Uterus (tissue), 4 donors: ENCODE measurements at places on chromosomes 12 and 14. TPM values are rescaled to one million over a fixed set of nuclear protein-coding genes. Genes with fewer than 3 reads are reported as not detected.

Gene KCNH3
- total RNA-seq, result under 0.01 TPM

Gene RPL10L
- total RNA-seq, result not detected

Gene TULP3
- total RNA-seq, result 20.6 TPM

Gene GTF2H3
- total RNA-seq, result 22.5 TPM

Gene HOXC10
- total RNA-seq, result 1.3 TPM

Gene GPD1
- total RNA-seq, result not detected

Gene KRT6B
- not detected for total RNA-seq

Gene HOXC9
- total RNA-seq, result 7.8 TPM

Gene EEF1AKMT3
- total RNA-seq, result 2.3 TPM

Gene PAH
- 0.18 TPM for total RNA-seq

Gene GPHN
- total RNA-seq, result 14.9 TPM

Gene PLXNC1
- 23.8 TPM for total RNA-seq

Gene ACOT6
- total RNA-seq, result not detected

Gene HOTAIR
- total RNA-seq, result 4.1 TPM

Gene TAS2R8
- total RNA-seq, result not detected

Gene EML5
- 2.4 TPM for total RNA-seq

Gene CPM
- total RNA-seq, result 7.1 TPM

Gene TMEM30B
- 2.5 TPM for total RNA-seq

Gene SLC8A3
- total RNA-seq, result not detected

Gene RNASE3
- not detected for total RNA-seq
